Mammary epithelial cell (primary cell): ENCODE measurements at places on chromosomes 6 and 20. TPM values are rescaled to one million over a fixed set of nuclear protein-coding genes. Genes with fewer than 3 reads are reported as not detected.

Gene VNN1
- total RNA-seq: under 0.01 TPM

Gene TMEM200A
- 3.5 TPM for total RNA-seq

Gene SLC22A2
- total RNA-seq: not detected

Gene INSM1
- total RNA-seq: not detected

Gene HLA-DRA
- 0.67 TPM for total RNA-seq

Gene ABRACL
- total RNA-seq: 42.5 TPM

Gene ABHD16B
- not detected for total RNA-seq

Gene EEF1A2
- total RNA-seq: 0.33 TPM

Gene FERMT1
- total RNA-seq: 34.8 TPM

Gene TTPAL
- 59.0 and 70.7 TPM in 2 replicates for total RNA-seq

Gene LRRN4
- under 0.01 TPM for total RNA-seq
